ENCODE measurements at places on chromosomes 6 and 20.

- H3K4me3 ChIP-seq, result no peak overlapping the region
- no peak overlapping the region for H3K27ac ChIP-seq
These were observed 152.6 kb upstream of the PRND start for GRCh38 chr20:4569092-4569491.

DNA sequence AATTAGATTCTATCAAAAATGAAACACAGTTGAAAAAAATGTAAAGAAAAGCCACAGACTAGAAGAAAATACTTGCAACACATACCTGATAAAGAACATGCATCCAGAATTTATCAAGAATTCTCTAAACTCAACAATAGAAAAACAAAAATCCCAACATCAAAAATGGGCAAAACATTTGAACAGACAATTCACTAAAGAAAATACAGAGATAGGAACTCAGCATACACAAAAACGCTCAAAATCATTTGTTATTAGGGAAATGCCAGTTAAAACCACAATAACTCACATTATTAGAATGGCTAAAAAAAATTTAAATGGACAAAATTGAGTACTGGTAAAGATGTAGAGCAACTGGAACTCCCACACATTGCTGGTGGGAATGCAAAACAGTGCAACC, 311.0 kb upstream of the PRDM1 start:
- no peaks in the 10 kb centered on the region for H3K4me1 ChIP-seq
- H3K27ac ChIP-seq, result no peak overlapping the region
- DNase-seq, result no peak
- H3K27me3 ChIP-seq, result no peaks in the 10 kb centered on the region
- no peaks in the 10 kb centered on the region for H3K36me3 ChIP-seq

DNA sequence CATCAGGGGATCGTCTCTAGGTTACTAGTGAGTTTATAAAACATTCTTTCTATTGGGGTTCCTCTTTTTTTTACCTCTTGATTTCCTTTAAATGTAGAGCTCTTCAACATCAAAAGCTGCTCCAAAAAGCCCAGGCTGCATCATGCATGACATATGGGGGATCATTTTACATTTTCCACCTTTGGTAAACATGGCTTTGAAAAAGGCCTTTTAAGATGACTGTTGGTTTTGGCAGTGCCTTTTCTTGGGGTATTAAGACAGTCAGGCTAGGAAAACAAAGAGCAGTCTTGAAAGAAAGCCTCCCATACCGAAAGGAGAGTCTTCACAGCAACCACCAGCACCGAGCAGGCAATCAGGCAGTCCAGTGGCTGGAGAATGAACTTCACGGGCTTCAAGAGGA, 73.2 kb downstream of the NPEPL1 start:
- DNase-seq, result no peak
- H3K27me3 ChIP-seq, result peaks cover 4% of the 10 kb centered on the region
- no peaks in the 10 kb centered on the region for H3K36me3 ChIP-seq
- H3K27ac ChIP-seq, result no peak overlapping the region
- no peaks in the 10 kb centered on the region for H3K4me1 ChIP-seq
- no peak overlapping the region for H3K4me3 ChIP-seq

- H3K27me3 ChIP-seq, result no peaks in the 10 kb centered on the region
- H3K27ac ChIP-seq, result no peak overlapping the region
- DNase-seq, result peak; percentile 72
- H3K4me1 ChIP-seq, result no peaks in the 10 kb centered on the region
- H3K36me3 ChIP-seq, result no peaks in the 10 kb centered on the region
- H3K4me3 ChIP-seq, result no peak overlapping the region
These were observed 114.9 kb upstream of the DST start for GRCh38 chr6:56757588-56757984.

- H3K4me1 ChIP-seq, result no peaks in the 10 kb centered on the region
- DNase-seq, result no peak
- H3K27ac ChIP-seq, result no peak overlapping the region
These were observed 445.0 kb downstream of the HACE1 start for GRCh38 chr6:104414723-104415122.

GRCh38 chr6:22447249-22448196, 121.8 kb upstream of the HDGFL1 start:
- no peak for DNase-seq
- no peaks in the 10 kb centered on the region for H3K36me3 ChIP-seq
- H3K27ac ChIP-seq, result no peak overlapping the region

DNA sequence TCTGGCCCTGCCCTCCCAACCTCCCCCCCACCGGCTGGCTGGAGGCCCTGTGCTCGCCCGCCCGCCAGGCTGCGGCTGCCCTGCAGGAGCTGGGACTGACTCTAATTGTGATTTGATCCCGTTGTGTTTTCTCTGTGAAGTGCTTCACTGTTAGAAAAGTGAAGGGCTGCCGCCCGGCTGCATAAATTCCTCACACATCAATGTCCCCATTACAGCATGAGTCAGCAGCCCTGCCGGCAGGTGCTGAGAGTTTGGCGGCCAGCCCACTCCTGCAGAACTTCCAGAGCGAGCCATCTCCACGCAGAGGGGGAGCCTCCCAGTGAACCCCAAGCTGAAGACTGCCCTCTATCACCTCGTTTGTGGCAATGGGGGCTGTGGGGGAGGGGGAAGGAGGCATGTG, 137.9 kb downstream of the DLL1 start:
- H3K4me3 ChIP-seq, result no peak overlapping the region
- DNase-seq, result peak; percentile 32
- no peaks in the 10 kb centered on the region for H3K36me3 ChIP-seq
- H3K4me1 ChIP-seq, result 0 out of 2 replicates have a peak, but pooled peaks cover 7% of the 10 kb centered on the region

DNA sequence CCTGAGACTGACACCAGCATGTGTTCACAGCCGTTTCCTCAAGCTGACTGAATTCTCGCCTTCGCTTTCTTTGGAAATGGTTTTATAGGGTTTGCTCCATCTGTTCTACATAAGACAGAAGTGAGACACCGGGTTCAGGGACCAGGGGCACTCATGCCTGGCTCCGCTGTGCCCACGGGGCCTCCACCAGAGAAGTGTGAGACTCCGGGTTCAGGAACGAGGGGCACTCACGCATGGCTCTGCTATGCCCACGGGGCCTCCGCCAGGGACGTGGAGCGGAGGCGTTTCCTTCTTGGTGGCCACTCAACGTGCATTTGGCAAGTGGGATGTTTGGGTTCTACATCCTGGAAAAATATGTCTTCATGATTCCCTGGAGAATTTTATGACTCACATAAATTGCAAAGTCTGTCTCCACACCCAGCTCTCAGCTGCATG, 106.6 kb downstream of the RNASET2 start:
- H3K36me3 ChIP-seq, result no peaks in the 10 kb centered on the region
- H3K27ac ChIP-seq, result no peak overlapping the region
- no peaks in the 10 kb centered on the region for H3K27me3 ChIP-seq
- no peak for DNase-seq
- no peak overlapping the region for H3K4me3 ChIP-seq

DNA sequence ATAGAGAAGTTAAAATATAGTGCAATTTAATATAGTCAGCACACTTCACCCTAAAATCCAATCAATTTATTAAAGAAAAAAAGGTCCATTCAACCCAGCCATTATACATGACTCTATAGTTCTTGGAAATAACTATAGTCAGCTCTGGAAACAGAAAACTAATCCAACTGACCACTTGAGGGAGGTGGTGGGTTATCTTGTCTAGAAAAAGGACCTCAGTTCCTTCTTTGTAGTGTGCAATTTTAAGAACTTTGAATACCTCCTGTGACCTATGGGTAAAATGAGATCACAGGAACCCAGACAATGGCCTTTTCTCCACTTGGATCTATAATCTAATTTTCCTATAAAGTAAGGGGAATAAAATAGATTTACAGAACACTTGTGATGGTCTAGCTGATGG, 163.6 kb upstream of the CENPW start:
- H3K27ac ChIP-seq, result no peak overlapping the region
- peaks cover 6% of the 10 kb centered on the region for H3K36me3 ChIP-seq
- H3K4me1 ChIP-seq, result peaks cover 4% of the 10 kb centered on the region
- no peaks in the 10 kb centered on the region for H3K27me3 ChIP-seq

GRCh38 chr6:32655203-32655710, 11.2 kb downstream of the HLA-DQB1 start:
- no peaks in the 10 kb centered on the region for H3K27me3 ChIP-seq
- no peak for DNase-seq
- H3K4me1 ChIP-seq, result peaks cover 7% of the 10 kb centered on the region
- H3K36me3 ChIP-seq, result no peaks in the 10 kb centered on the region
- H3K4me3 ChIP-seq, result no peak overlapping the region
- no peak overlapping the region for H3K27ac ChIP-seq

DNA sequence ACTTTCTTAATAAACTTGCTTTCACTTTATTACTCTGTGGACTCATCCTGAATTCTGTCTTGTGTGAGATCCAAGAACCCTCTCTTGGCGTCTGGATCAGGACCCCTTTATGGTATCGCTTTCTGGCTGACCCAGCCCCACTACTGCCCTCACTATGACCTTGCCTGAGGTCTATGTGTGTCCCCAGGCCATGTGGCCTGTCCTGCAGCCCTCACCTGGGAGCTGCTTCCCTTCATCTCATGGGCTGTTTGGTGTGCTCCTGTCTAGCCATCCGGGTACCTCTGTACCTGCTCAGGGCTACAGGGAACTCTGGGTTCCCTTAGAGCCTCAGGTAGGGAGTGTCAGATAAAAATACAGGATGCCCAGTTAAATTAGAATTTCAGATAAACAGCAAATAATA, 94.5 kb downstream of the SCP2D1 start:
- no peaks in the 10 kb centered on the region for H3K27me3 ChIP-seq
- no peak for DNase-seq
- H3K4me3 ChIP-seq, result no peak overlapping the region
- H3K4me1 ChIP-seq, result no peaks in the 10 kb centered on the region
- no peak overlapping the region for H3K27ac ChIP-seq
- H3K36me3 ChIP-seq, result no peaks in the 10 kb centered on the region

- H3K36me3 ChIP-seq, result no peaks in the 10 kb centered on the region
- DNase-seq, result no peak
- no peak overlapping the region for H3K27ac ChIP-seq
- no peaks in the 10 kb centered on the region for H3K27me3 ChIP-seq
These were observed 19.9 kb upstream of the CCN5 start for GRCh38 chr20:44695295-44695673.

DNA sequence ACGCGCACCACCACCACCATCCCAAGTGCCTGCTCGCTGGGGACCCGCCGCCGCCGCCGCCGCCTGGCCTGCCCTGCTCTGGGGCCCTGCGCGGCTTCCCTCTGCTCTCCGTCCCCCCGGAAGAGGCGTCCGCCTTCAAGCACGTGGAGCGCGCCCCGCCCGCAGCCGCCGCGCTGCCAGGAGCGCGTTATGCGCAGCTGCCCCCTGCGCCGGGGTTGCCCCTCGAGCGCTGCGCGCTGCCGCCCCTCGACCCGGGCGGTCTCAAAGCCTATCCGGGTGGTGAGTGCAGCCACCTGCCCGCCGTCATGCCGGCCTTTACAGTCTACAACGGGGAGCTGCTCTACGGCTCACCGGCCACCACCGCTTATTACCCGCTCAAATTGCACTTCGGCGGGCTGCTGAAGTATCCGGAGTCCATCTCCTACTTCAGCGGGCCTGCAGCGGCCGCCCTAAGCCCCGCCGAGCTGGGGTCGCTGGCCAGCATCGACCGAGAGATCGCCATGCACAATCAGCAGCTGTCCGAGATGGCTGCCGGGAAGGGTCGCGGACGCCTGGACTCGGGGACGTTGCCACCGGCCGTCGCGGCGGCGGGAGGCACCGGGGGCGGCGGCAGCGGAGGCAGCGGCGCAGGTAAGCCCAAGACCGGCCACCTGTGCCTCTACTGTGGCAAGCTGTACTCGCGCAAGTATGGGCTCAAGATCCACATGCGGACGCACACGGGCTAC, 7.2 kb downstream of the PRDM13 start:
- no peaks in the 10 kb centered on the region for H3K36me3 ChIP-seq
- peak overlapping the region; percentile 60 for H3K4me3 ChIP-seq
- H3K4me1 ChIP-seq, result peaks cover 6% of the 10 kb centered on the region
- peaks cover 22% of the 10 kb centered on the region for H3K27me3 ChIP-seq
- H3K27ac ChIP-seq, result no peak overlapping the region

- DNase-seq, result no peak
- no peaks in the 10 kb centered on the region for H3K36me3 ChIP-seq
- no peak overlapping the region for H3K4me3 ChIP-seq
- H3K4me1 ChIP-seq, result no peaks in the 10 kb centered on the region
These were observed 26.5 kb downstream of the CD109 start for GRCh38 chr6:73722318-73723060.

GRCh38 chr20:40262219-40262618, 426.8 kb downstream of the MAFB start:
- no peak for DNase-seq
- H3K36me3 ChIP-seq, result no peaks in the 10 kb centered on the region
- H3K27ac ChIP-seq, result no peak overlapping the region
- H3K27me3 ChIP-seq, result no peaks in the 10 kb centered on the region

GRCh38 chr20:32460683-32461320, 102.7 kb downstream of the ASXL1 start:
- no peaks in the 10 kb centered on the region for H3K27me3 ChIP-seq
- no peak overlapping the region for H3K4me3 ChIP-seq
- H3K4me1 ChIP-seq, result peaks cover 27% of the 10 kb centered on the region
- no peak for DNase-seq
- H3K36me3 ChIP-seq, result peaks cover 45% of the 10 kb centered on the region
- no peak overlapping the region for H3K27ac ChIP-seq

DNA sequence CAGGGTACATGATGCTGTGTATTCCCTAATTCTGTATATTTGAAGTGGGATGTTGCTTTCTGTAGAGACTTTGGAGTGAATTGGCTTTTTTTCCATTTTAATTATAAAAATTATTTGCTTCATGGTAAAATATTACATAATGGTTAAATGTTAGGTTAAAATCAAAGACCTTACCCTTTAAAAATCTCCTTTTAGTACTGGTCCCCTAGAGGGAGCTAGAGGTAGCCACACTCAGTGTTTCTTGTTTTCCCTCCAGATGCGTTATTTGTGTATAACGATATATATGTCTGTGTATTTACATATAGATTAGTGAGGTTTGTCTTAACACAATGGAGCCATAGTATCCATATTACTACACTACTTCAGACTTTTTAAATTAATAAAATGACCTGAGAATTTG, 146.7 kb downstream of the PLCB4 start:
- H3K4me1 ChIP-seq, result no peaks in the 10 kb centered on the region
- H3K36me3 ChIP-seq, result no peaks in the 10 kb centered on the region
- H3K27ac ChIP-seq, result no peak overlapping the region
- H3K27me3 ChIP-seq, result peaks cover 14% of the 10 kb centered on the region
- peak; percentile 41 for DNase-seq

- no peak overlapping the region for H3K4me3 ChIP-seq
- peaks cover 24% of the 10 kb centered on the region for H3K36me3 ChIP-seq
- no peak overlapping the region for H3K27ac ChIP-seq
These were observed 17.9 kb downstream of the PERP start for GRCh38 chr6:138089325-138089724.

DNA sequence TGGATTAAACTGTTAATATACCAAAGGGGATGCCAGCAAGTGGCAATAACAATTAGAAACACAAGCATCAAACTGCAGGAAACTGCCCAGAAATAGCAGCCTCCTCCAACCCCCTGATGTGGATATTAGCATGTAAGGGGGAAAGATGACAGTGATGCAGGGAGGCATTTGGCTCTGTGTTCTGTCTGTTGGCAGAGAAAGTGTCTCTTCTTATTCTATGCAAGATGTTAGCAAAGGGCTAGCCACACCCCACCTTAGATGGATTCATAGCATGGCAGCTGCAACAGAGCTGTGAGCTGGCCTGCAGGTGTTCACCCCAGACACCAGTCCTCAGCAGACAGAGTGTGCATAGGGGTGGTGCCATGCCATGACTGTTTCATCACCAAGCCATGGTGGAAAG, 38.0 kb downstream of the SCP2D1 start:
- H3K4me1 ChIP-seq, result no peaks in the 10 kb centered on the region
- H3K27ac ChIP-seq, result no peak overlapping the region
- no peaks in the 10 kb centered on the region for H3K36me3 ChIP-seq
- no peak overlapping the region for H3K4me3 ChIP-seq

All from HepG2 (cell line).